Activated CD4-positive, alpha-beta T cell treated with anti-CD3 and anti-CD28 coated beads, Interleukin-2, amount 50 U/mL, for 24 hours (primary cell): ENCODE measurements at places on chromosomes 7 and 10.

GRCh38 chr7:105261689-105262088 lies 127.0 kb downstream of the SRPK2 start:
- no peak for DNase-seq

DNA sequence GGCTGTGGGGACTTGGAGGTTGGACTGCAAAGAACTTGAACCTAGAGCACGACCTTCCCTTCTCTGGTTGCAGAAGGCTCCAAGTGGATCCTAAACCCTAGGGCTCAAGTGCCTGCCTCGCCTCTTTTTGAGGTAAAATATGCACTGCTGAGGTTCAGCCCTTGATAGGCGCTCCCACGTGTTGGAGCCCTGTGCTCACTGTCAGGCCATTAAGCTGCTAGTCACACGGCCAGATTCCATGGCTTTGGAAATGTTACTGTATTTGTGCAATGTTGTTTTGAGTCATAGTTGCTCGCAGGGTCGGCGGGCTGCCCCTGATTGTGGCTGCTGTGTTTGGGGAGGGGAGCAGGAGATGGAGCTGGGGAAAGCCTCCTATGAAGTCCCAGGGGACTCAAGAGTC lies 39.8 kb upstream of the PCBD1 start:
- DNase-seq = no peak

DNA sequence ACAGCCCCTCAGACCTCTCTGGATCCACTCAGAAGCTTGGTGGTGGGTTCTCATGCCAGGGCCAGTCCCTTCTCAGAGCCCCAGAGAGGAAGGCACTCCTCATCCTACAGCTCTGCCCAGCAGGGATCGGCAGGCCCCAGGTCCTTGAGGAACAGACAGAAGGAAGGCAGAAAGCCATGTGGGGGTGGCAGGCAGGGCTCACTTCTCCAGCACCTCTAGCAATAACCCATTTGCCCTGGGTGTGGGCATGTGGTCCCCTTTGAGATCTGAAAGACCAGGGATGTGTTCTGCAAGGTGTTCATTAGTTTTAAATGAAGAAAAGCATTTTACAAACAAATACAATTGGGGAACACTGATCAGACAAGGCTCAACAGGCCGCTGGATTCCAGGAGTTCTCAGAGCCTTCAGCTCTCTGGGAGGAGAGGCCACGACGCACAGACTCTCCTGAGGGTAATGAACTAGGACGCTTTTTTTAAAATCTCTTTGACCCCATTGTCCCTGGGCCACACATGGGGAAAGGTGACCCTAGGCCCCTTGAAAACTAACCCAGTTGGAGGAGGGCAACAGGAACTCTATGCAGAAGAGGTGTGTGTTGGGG lies 40.6 kb downstream of the LDB3 start:
- no peak for DNase-seq

DNA sequence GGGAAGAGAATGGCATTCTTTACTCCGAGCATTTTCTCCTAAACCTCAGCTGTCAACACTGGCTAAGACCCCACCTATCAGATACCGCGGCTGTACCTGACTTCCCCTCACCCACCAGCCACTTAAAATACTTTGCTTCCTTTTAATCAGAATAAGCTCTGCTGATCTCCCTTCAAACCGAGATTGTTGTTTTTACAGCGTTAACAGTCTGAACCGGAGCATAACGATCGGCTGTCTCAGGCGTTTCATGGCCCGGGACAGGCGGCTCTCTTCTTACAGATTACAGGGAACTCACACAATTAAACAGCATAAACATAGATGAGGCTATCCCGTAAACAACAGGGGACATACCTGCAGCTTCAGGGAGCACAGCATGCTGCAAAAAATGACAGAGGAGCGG lies 174.3 kb upstream of the RNF32 start:
- DNase-seq = no peak

GRCh38 chr7:36967387-36967786 lies 243.1 kb upstream of the AOAH start:
- DNase-seq = no peak

GRCh38 chr7:130708001-130708400 lies 21.7 kb upstream of the TSGA13 start:
- no peak for DNase-seq

DNA sequence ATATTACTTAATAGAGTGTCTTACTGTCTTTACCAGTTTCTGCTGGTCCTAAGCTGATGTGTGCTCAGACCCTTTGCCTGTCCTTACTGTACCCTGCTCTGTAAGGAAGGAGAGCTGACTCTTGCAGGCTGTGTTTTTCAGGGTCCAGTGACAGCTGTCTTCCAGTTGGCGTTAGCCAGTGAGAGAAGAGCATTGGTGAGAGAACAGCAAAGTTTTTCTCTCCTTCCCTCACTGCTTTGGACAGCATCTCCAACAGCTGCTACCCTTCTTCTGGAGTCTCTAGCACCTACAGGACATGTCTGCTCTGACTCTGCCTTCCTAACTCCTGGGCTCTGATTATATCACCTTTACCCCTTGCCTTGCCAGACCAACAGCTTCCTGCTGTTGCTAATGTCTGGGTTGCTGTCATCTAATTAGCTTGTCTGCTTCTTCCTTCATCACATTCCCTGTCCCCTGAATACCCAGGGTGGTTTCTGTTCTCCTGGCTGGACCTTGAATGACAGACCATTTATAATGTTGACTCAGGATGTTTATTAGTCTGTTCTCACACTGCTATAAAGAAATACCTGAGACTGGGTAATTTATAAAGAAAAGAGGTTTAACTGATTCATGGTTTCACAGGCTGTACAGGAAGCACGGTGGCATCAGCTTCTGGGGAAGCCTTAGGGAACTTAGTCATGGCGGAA lies 23.5 kb upstream of the PANK1 start:
- no peak for DNase-seq

DNA sequence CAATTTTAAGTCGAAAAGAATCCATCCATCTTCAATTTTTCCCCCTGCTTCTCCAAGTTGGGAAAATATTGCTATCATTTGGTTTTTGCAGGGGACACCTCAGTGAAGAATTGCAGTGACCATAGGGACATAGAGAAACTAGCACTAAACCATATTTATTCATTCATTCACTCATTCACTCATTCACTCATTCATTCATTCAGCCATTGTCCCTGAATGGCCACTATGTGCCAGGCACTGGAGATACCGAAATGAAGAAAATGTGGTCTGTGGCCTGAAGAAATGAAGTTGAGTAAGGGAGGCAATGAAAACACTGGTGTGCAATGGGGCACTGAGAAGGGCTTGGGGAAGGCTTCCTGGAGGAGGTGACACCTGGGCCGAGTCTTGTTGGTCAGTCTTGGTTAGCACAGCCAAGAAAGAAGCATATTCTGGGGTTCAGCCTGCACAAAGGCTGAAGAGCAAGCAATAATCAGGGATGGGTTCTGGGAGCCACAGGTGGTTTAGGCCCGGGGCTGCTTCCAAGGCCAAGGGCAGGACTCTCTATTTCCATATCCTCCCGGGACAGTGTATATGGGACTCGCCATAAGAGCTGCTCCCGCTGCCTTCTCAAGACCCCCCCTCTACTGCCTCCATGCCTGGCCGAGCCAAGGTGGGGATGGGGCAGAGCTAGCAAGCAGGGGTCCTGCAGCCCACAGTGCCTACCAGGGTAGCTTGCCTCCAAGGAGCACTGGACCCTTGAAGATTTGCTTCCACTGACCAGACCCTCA lies 25.5 kb upstream of the C10orf105 start:
- DNase-seq = no peak
